ENCODE measurements at places on chromosomes 7 and 10.

- H3K36me3 ChIP-seq: peaks cover 2% of the 10 kb centered on the region
- peaks cover 4% of the 10 kb centered on the region for H3K4me1 ChIP-seq
- no peaks in the 10 kb centered on the region for H3K27me3 ChIP-seq
- no peak for DNase-seq
- no peak overlapping the region for H3K4me3 ChIP-seq
Measured at GRCh38 chr7:131371411-131371810, 43.7 kb downstream of the MKLN1 start.

DNA sequence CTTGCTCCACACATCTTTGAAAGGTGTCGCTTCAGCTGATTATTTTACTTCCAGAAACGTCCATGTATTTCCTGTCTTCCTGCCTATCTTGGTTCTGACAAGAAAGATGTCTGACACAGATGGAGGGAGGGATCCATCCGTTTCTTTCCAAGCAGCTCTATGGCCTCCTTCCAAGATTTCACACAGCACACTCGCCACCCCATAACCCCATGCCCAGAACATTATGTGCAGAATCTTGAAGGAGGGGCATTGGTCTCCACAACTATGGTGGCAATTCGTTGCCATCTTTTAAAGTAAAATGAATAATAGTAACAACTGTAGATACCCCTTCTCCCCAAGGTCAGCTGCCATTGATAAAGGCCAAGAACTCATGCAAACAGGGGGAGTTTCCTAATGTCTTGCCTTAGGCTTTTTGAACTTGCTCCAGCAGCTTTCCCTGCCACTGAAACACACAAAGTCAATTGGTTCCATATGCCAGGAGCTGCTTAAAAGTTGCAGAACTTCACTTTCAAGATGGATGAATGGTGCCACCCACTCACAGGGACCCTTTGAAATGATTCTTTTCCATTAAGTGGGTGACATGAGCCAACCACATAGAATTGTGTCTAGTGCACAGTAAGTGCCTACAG, 60.0 kb downstream of the VSTM4 start:
- no peaks in the 10 kb centered on the region for H3K36me3 ChIP-seq
- no peak for DNase-seq
- H3K27ac ChIP-seq: no peak overlapping the region
- H3K4me1 ChIP-seq: no peaks in the 10 kb centered on the region
- no peak overlapping the region for H3K4me3 ChIP-seq
- H3K27me3 ChIP-seq: peaks cover 12% of the 10 kb centered on the region

DNA sequence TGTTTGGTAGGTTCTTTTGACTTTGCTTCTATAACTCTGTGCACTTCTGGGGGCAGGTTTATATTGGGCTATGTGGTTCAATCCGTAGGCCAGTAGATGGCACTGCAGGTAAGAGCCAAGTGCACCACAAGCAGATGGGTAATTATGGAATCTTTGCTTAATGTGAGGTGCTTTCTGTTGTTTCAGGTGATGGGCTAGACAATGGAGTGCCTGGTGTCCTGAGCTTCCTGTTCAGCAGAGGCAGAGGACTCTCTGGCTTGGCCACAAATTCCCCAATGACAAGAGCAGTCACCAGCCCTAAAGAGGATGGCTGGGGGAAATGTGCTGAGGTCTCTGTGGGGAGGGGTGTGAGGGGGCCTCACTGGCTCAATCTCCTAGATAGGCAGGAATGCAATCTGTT, 455.0 kb downstream of the CCSER2 start:
- no peaks in the 10 kb centered on the region for H3K36me3 ChIP-seq
- DNase-seq: no peak
- no peak overlapping the region for H3K27ac ChIP-seq
- no peaks in the 10 kb centered on the region for H3K27me3 ChIP-seq

GRCh38 chr7:105876964-105877601, 684 bp upstream of the ATXN7L1 start:
- peaks cover 27% of the 10 kb centered on the region for H3K4me1 ChIP-seq
- H3K4me3 ChIP-seq: peak overlapping the region; percentile 86
- DNase-seq: peak; percentile 50
- peak overlapping the region; percentile 23 for H3K27ac ChIP-seq
- H3K36me3 ChIP-seq: peaks cover 7% of the 10 kb centered on the region

GRCh38 chr7:35731349-35731748, 36.4 kb upstream of the HERPUD2 start:
- no peak overlapping the region for H3K4me3 ChIP-seq
- no peak for DNase-seq
- no peak overlapping the region for H3K27ac ChIP-seq
- H3K4me1 ChIP-seq: peaks cover 19% of the 10 kb centered on the region

DNA sequence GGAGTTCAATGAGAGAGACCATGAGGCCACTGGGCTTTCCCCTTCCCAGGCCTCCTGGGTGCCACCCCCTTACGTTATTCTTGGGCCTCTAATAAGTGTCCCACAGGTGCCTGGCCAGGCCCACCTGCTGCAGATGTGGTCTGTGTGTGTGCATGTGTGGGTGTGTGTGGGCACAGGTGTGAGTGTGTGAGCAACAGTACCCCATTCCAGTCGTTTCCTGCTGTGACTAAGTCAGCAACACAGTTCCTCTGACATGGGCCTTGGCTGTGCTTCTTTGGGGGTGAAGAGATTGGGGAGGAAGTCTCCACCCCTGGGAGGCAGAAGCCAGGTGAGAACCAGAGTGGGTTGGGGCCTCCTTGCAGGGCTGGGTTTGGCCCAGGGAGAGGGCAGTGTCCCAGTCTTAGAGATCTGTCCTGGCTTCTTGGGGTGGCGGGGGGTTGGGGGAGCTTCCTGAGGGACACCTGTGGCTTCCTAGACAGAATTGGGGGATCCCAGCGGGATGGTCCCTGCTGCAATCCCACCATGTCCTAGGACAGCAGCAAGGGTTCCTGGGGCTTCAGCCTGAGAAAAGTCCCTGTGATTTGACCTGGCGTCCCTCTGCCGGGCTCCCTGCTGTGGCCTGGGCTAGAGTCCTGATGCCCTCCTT, 4.1 kb upstream of the PILRB start:
- peaks cover 10% of the 10 kb centered on the region for H3K36me3 ChIP-seq
- H3K27ac ChIP-seq: no peak overlapping the region
- H3K4me1 ChIP-seq: no peaks in the 10 kb centered on the region
- H3K4me3 ChIP-seq: no peak overlapping the region
- no peaks in the 10 kb centered on the region for H3K27me3 ChIP-seq

- DNase-seq: no peak
- H3K4me1 ChIP-seq: no peaks in the 10 kb centered on the region
- peaks cover 5% of the 10 kb centered on the region for H3K36me3 ChIP-seq
- no peak overlapping the region for H3K27ac ChIP-seq
- no peak overlapping the region for H3K4me3 ChIP-seq
- H3K27me3 ChIP-seq: peaks cover 17% of the 10 kb centered on the region
Measured at GRCh38 chr10:132877473-132877872, 64.9 kb downstream of the CFAP46 start.

DNA sequence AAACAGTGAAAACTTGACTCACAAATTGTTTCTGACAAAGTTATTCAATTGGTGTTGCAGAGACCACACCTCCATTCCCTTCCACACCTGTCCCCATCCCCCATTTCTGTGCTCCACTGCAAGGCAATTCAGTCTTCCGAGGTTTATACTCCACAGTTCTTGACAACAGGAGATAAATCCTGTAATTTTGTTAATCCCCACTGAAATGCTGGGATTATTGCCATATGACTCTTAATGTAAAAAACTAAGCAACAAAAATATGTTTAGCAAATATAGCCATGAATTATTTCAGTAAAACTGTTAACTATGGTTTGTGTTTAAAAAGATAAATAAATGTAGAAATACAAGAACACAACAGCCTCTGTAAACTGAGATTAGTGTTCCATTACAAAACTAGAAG, 170.1 kb upstream of the SEMA3D start:
- H3K4me1 ChIP-seq: peaks cover 2% of the 10 kb centered on the region
- no peaks in the 10 kb centered on the region for H3K36me3 ChIP-seq
- H3K27ac ChIP-seq: no peak overlapping the region
- H3K27me3 ChIP-seq: no peaks in the 10 kb centered on the region

GRCh38 chr7:118076564-118076963, 107.4 kb upstream of the LSM8 start:
- no peak for DNase-seq
- H3K27ac ChIP-seq: no peak overlapping the region
- H3K27me3 ChIP-seq: no peaks in the 10 kb centered on the region

- no peak overlapping the region for H3K27ac ChIP-seq
- H3K4me3 ChIP-seq: no peak overlapping the region
- DNase-seq: no peak
- H3K4me1 ChIP-seq: no peaks in the 10 kb centered on the region
- H3K36me3 ChIP-seq: no peaks in the 10 kb centered on the region
- H3K27me3 ChIP-seq: no peaks in the 10 kb centered on the region
Measured at GRCh38 chr7:123492485-123492884, 41.9 kb downstream of the IQUB start.

DNA sequence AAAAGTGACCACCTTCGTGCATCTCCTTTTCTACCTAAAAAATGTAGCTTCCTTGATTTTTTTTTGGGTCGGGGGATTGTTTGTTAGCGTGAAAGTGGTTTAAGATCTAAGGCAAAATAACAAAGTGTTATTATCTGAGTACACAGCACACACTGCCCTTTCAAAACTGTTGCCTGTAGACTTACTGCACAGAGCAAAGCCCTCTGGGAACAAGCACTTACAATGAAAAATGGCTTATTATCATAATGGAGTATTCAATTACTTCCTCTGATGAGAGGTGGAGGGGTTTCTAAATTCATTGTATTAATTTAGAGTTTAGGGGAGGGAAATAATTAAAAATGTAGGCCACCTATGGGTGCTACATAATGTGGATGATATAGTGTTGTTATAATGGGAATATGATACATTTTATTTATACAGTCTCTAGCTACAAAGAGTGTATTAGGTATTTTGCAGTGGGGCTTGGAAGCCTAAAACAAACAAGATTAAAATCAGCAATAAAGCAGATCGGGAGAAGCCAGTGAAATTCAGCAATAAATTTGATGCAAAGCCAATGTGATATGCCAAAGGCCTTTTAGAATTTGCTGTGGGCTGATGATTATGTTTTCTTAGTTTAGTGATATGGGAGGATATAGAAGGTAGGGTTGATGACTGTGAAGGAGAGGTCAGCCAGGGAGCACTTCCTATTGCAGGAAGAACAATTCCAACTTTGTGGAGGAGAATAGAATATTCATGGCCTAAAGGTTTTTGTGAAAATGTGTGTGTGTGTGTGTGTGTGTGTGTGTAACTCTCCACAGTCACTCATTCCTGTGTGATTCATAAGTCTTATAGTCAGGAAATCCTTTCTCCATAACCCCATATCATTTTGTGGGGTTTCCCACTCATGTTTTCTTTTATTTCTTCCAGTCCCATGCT, 17.7 kb upstream of the EXOC4 start:
- no peaks in the 10 kb centered on the region for H3K36me3 ChIP-seq
- H3K4me3 ChIP-seq: no peak overlapping the region
- no peak overlapping the region for H3K27ac ChIP-seq
- no peaks in the 10 kb centered on the region for H3K27me3 ChIP-seq

DNA sequence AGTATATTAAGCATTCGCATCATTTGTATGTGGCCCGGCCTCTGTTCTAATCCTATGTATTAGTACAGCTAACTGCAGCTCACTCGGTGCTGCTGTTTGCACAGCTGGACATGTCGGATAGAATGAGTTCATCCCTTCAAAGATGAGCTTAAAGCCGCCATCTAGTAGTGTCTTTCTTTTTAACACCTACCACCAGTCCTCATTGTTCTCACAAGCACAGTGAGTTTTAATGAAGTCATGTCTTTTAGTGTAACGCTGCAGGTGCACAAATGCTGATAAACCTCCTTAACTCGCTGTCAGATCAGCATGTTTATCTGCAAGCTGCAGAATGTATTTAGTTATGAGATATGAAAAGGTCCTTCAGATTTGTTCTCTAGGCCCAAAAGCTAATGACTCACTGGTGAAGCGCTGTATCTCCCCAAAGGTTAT, 247.5 kb downstream of the MTERF1 start:
- peaks cover 41% of the 10 kb centered on the region for H3K4me1 ChIP-seq
- no peak overlapping the region for H3K4me3 ChIP-seq
- H3K27ac ChIP-seq: no peak overlapping the region
- H3K27me3 ChIP-seq: no peaks in the 10 kb centered on the region
- no peaks in the 10 kb centered on the region for H3K36me3 ChIP-seq

GRCh38 chr7:80635998-80636397, 2.4 kb upstream of the CD36 start:
- no peak overlapping the region for H3K27ac ChIP-seq
- no peaks in the 10 kb centered on the region for H3K36me3 ChIP-seq
- no peak overlapping the region for H3K4me3 ChIP-seq
- H3K27me3 ChIP-seq: no peaks in the 10 kb centered on the region

- H3K4me1 ChIP-seq: peaks cover 2% of the 10 kb centered on the region
- no peaks in the 10 kb centered on the region for H3K27me3 ChIP-seq
- no peak overlapping the region for H3K4me3 ChIP-seq
- H3K27ac ChIP-seq: no peak overlapping the region
- no peak for DNase-seq
Measured at GRCh38 chr10:65931291-65932070, 994.4 kb upstream of the LRRTM3 start.

- no peak overlapping the region for H3K4me3 ChIP-seq
- H3K36me3 ChIP-seq: no peaks in the 10 kb centered on the region
- H3K27me3 ChIP-seq: peaks cover 13% of the 10 kb centered on the region
- no peak overlapping the region for H3K27ac ChIP-seq
Measured at GRCh38 chr10:3346851-3347250, 174.3 kb upstream of the PITRM1 start.

DNA sequence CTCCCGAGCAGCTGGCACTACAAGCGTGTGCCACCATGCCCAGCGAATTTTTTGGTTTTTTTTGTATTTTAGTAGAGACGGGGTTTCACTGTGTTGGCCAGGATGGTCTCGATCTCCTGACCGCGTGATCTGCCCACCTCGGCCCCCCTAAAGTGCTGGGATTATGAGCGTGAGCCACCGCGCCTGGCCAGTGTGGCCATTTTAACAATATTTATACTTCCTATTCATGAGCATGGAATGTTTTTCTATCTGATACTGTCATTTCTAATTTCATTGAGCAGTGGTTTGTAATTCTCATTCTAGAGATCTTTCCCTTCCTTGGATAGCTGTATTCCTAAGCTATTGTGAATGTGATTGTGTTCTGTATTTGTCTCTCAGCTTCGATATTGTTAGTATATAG, 96.2 kb downstream of the GLCCI1 start:
- no peak for DNase-seq
- H3K27me3 ChIP-seq: no peaks in the 10 kb centered on the region
- H3K4me1 ChIP-seq: peaks cover 1% of the 10 kb centered on the region
- H3K4me3 ChIP-seq: no peak overlapping the region
- no peak overlapping the region for H3K27ac ChIP-seq

DNA sequence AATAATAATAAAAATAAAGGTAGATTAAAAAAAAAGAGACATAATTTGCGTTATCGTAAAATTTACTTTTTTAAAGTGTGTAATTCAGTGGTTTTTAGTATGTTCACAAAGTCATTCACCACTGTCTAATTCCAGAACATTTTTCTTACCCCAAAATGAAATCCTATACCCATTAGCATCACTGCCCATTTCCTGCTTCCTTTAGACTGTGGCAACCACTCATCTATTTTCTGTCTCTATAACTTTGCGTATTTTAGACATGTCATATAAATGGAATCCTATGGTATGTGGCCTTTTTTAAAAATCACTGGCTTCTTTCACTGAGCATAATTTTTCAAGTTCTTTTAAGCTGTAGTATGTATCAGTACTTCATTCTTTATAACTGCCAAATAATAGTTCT, 53.6 kb downstream of the KAT6B start:
- H3K4me1 ChIP-seq: peaks cover 29% of the 10 kb centered on the region
- H3K36me3 ChIP-seq: no peaks in the 10 kb centered on the region
- no peak overlapping the region for H3K27ac ChIP-seq
- no peak overlapping the region for H3K4me3 ChIP-seq
- no peaks in the 10 kb centered on the region for H3K27me3 ChIP-seq

GRCh38 chr10:58856508-58857240, 319.8 kb upstream of the PHYHIPL start:
- DNase-seq: no peak
- H3K36me3 ChIP-seq: no peaks in the 10 kb centered on the region
- H3K27me3 ChIP-seq: no peaks in the 10 kb centered on the region
- no peak overlapping the region for H3K4me3 ChIP-seq
- peak overlapping the region; percentile 54 for H3K27ac ChIP-seq
